ENCODE measurements at places on chromosomes 7 and 10.

GRCh38 chr10:124601431-124602120 is 140.0 kb downstream of the LHPP start:
- no peak for DNase-seq

GRCh38 chr10:106078895-106079576 is 1085.5 kb downstream of the SORCS1 start:
- DNase-seq, result no peak

DNA sequence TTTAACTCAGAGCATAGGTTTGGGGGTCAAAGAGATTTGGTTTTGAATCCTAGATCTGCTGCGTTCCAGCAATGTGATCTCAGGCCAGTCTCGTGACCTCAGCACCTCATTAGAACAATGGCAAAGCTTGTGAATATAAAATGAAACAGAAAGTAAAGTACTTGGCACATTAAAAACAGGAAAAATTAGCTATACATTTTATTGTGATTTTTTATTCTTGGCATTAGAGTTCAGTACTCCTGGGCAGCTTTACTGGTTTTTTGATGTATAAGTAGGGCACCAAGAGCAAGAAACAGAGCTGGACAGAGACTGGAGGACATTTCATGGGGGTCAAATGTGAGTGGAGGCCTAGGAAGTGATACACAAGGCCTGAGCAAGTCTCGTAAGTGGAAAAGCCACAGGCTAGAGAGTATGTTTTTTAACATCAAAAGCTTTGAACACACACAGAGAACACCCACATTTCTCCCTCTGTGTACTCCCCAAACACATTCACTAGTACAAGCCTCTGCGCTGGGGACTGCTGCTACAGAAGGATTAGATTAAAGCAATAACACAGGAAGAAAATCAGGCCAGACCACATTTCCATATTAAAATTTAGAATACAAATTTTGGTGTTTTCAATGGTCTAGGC is 157.2 kb upstream of the SLC25A13 start:
- peak; percentile 17 for DNase-seq

GRCh38 chr10:78299851-78300468 is 266.3 kb downstream of the RPS24 start:
- peak; percentile 10 for DNase-seq

DNA sequence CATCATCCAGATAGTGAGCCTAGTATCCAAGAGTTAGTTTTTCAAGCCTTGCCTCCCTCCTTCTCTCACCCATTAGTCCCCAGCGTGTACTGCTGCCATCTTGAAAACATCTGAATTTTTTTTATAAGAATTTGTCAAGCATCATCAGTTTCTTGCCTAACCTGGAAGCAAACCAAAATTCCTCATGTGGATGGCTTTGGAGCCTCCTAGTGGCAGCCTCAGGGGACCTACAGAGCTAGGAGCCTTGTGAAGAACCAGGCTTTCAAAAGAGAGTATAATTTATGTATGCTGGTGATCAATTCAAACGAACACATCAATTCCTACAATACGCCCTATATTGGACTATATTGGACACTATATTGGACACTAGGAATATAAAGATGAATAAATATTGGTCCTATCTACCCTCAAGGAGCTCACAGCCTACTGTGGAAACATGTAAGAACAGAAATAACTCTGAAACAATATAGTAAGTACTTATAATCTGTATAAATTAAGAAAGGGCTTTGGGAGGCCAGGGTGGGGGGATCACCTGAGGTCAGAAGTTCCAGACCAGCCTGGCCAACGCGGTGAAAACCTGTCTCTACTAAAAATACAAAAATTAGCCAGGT is 63.4 kb downstream of the HPSE2 start:
- DNase-seq, result no peak

GRCh38 chr7:139895141-139895829 is 66.2 kb downstream of the TBXAS1 start:
- no peak for DNase-seq

GRCh38 chr10:133040198-133040597 is 47.5 kb upstream of the ADGRA1 start:
- no peak for DNase-seq

GRCh38 chr10:93579985-93580711 is 13.7 kb downstream of the FFAR4 start:
- no peak for DNase-seq

- no peak for DNase-seq
Observed at GRCh38 chr7:113026941-113027340, 59.7 kb downstream of the GPR85 start.

- no peak for DNase-seq
Observed at GRCh38 chr10:128158021-128158795, 32.0 kb upstream of the MKI67 start.
